ENCODE measurements at places on chromosomes 1 and 21. TPM values are rescaled to one million over a fixed set of nuclear protein-coding genes. Genes with fewer than 3 reads are reported as not detected.
A peak's percentile ranks its signal among the peaks of the same experiment; 100 is the strongest.

- DNase-seq: no peak
These were observed 22.3 kb downstream of the STYXL2 start for GRCh38 chr1:167116174-167116573.

The IL19 gene
- not detected for total RNA-seq

DNA sequence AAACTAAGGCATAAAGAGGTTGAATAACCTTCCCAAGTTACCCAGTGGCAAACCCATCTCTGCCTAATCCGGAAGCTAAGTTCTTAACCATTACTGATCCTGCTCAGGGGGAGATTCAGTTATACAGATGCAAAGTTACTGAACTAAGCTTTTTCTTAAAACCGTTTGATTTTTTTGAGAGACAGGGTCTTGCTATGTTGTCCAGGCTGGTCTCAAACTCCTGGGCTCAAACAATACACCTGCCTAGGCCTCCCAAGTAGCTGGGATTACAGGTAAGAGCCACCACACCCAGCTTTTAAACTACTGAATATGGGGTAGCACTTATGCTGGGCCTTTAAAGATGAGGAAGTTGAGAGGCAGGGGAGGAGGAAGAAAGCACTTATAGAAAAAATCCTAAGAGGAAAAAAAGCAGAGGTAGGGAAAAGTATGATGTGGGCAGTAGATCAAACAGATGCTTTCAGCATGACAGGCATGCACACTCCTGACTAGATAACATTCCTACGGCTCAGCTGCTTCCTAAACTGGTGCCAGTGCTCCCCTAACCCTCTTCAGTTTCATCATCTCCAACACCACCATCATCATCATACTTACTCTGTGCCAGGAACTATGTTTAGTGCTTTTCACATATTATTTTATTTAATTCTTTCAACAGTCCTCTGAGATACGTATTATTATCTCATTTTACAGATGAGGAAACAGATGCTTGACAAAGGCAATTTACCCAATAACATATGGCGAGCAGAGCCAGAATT is 5.8 kb downstream of the PAFAH2 start:
- peak; percentile 19 for DNase-seq

The MYBPHL gene
- not detected for total RNA-seq

DNA sequence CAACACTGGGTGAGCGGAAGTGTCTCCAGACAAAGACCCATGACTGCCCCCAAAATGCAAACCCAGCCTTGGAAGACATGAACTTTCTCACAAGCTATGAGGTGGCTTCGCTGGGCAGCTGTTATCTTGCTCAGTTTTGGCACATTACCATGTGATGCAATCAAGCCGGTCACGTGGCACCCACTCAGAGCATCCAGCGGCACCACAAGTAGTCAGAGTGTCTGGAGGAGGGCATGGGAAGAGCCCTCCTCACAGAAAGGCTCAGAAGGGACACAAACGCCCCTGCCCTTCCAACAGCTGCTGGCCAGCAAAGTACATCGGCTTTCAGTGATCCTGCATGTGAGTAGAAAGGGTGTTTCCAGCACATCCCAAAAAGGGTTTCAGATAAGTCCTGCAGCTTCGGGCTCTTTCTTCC is 145.5 kb upstream of the IRF2BP2 start:
- DNase-seq: peak; percentile 92

DNA sequence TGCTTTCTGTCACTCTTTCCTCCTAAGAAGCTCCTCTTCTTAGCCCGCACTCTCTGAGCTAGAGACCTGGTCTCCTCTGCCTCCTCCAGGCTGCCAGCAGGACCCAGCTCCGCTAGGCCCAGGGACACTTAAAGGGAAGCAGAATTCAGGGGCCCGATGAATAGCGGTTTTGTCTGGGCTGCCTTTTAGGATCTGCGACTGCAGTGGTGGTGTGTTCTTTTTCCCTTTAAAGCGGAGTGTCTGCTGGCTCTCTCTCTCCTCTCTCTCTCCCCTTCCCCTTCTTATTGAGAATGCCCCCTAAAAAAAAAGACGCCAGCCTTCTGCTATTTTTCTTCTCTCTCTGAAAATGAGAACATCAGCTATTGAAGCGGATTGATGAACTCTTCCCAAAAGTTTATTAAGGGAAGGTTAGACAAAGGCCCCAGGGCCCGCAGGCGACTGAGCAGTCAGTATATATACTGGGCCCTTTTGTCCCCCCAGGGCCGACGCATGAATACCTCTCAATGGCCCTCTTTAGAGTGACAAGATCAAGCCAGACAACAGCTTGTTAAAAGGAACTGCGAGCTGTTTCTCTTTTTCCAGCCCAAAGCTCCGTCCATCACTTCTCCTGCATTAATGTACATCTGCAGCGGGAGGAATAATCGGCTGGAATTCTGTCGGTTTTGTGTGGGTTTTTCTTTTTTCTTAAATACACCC is 27.0 kb downstream of the PAX7 start:
- DNase-seq: no peak

The C1orf115 gene
- total RNA-seq: 0.72 TPM

GRCh38 chr1:2049718-2050431 is at the start of gene PRKCZ:
Gene PRKCZ (plus strand): TSS chr1:2050411. CDS start chr1:2050631, 220 bp downstream.
- peak; percentile 9 for DNase-seq

The OR2T6 gene
- not detected for total RNA-seq

The TMIGD3 gene
- total RNA-seq: not detected
